ENCODE measurements at places on chromosomes 4 and X.

GRCh38 chrX:118231464-118231863 is 114.4 kb upstream of the WDR44 start:
- DNase-seq = no peak

DNA sequence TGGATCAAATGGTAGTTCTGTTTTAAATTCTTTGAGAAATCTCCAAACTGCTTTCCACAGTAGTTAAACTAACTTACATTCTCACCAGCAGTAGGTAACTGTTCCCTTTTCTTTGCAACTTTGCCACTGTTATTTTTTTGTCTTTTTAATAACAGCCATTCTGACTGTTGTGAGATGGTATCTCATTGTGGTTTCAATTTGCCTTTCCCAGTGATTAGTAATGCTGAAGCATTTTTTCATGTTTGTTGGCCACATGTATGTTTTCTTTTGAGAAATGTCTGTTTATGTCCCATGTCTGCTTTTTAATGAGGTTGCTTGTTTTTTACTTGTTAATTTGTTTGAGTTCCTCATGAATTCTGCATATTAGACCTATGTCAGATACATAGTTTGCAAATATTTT is 198.8 kb downstream of the RAB28 start:
- DNase-seq = no peak

- no peak for DNase-seq
These were observed 84.1 kb downstream of the TMEM164 start for GRCh38 chrX:110086916-110087484.

GRCh38 chr4:80484712-80485111 is 149.2 kb downstream of the CFAP299 start:
- DNase-seq = no peak

- no peak for DNase-seq
These were observed 256.9 kb downstream of the ADAMTS3 start for GRCh38 chr4:72312032-72312650.

DNA sequence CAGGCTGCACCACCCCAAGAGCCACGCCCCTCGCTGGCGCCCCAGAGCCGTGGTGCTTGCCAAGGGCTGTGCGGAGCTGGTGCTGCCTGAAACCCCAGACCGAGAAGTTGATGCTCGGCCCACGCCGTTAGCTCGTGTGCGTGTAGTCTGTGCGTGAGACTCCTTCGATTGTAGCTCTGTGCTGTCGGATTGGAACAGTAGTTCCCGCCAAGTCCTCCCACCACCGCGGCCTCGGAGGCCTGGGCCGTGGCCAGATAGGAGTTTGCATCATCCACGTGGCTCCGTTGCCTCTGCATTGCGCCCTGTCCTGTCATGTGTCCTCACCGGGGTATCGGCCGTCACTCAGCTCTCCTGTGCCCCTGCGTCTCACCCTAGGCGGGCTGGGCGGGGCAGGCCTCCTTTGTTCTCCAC is 24.2 kb downstream of the TNIP2 start:
- DNase-seq = no peak

GRCh38 chrX:78747971-78748370 is 451 bp downstream of the LPAR4 start:
- no peak for DNase-seq

GRCh38 chr4:54779036-54779435 is 121.3 kb downstream of the KIT start:
- DNase-seq = no peak

GRCh38 chrX:13341491-13342101 is 21.7 kb upstream of the ATXN3L start:
- no peak for DNase-seq

DNA sequence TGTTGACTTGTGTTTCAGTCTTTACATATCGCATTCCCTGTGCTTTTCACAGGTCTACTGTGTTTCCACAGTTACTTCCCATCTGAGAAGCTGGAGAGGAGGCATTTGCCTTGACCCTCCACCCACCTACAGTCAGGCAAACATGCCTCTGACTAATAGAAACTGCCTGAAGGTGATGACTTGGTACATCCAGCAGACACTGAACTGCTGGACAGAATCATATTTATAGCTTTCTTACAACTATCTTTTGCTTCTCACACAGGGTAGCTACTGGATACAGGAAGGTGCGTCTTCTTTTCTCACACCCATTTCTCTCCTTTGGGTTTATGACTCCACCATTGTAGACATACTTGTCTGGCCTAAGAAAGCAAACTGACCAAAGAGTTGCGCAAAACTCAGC is 58.0 kb downstream of the VGLL1 start:
- no peak for DNase-seq

DNA sequence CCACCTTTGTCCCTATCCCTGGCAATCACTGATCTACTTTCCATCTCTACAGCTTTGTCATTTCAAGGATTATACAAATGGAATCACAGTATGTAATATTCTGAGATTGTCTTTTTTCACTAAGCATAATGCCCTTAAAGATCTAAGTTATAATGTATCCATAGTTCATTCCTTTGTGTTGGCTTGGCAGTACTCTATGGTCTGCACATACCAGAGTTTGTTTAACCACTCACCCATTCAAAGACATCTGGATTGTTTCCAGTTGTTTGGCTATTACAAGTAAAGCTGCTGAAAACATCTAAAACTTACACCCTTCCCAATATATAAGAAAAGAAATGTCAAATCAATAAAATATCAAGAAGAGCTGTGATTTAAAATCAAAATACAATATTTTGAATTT is 26.0 kb upstream of the AWAT1 start:
- DNase-seq = no peak

- no peak for DNase-seq
These were observed 23.4 kb upstream of the KIAA1210 start for GRCh38 chrX:119151051-119151380.

- DNase-seq = peak; percentile 47
These were observed at the start of gene PLA2G12A for GRCh38 chr4:109729718-109730618. TSS of gene PLA2G12A (minus strand) at chr4:109730070. CDS start at chr4:109729809, 261 bp downstream.

GRCh38 chr4:178316211-178316610 is 874.0 kb upstream of the AGA start:
- DNase-seq = no peak

GRCh38 chr4:177441803-177442622 is at the start of gene AGA:
TSS of gene AGA (minus strand) at chr4:177442437. CDS start at chr4:177442375, 62 bp downstream.
- peak; percentile 82 for DNase-seq

- no peak for DNase-seq
These were observed 397.4 kb downstream of the SPOCK3 start for GRCh38 chr4:166836865-166837264.

GRCh38 chr4:69070590-69070989 is 25.7 kb upstream of the UGT2B7 start:
- no peak for DNase-seq

- no peak for DNase-seq
These were observed 953 bp downstream of the EPGN start for GRCh38 chr4:74309223-74309622.

DNA sequence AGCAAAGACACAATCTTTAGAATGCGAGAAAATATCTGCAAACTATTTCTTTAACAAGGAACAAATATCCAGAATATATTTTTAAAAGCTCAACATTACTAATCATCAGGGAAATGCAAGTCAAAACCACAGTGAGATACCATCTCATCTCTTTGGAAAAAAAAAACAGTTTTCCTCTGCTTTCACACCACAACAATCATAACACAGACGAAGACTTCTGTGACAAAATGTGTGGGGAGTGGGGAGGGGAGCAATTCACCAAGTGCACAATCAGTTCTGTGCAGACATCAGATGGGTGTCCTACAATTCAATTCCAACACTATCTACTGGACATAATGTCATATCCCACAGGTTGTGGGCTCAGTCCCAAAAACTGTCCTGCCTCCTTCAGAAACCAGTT is 293.2 kb upstream of the SLC7A11 start:
- no peak for DNase-seq

DNA sequence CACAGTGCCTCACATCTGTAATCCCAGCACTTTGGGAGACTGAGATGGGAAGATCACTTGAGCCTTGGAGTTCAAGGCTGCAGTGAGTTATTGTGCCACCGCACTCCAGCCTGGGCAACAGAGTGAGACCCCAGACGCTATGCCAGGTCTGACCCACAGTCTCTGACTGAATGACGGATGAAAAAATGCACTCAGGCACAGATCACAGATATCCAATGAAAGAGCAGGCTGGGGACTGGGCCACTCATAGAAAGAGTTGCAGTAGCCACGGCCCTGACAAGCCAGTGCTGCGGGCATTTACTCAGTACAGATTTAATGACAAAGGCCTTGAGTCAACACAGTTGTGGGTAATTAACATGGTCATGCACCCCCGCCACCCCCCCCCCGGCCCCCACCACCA is 22.7 kb downstream of the NUDT6 start:
- no peak for DNase-seq

GRCh38 chrX:103552236-103552635 is 32.9 kb upstream of the RAB40A start:
- no peak for DNase-seq

DNA sequence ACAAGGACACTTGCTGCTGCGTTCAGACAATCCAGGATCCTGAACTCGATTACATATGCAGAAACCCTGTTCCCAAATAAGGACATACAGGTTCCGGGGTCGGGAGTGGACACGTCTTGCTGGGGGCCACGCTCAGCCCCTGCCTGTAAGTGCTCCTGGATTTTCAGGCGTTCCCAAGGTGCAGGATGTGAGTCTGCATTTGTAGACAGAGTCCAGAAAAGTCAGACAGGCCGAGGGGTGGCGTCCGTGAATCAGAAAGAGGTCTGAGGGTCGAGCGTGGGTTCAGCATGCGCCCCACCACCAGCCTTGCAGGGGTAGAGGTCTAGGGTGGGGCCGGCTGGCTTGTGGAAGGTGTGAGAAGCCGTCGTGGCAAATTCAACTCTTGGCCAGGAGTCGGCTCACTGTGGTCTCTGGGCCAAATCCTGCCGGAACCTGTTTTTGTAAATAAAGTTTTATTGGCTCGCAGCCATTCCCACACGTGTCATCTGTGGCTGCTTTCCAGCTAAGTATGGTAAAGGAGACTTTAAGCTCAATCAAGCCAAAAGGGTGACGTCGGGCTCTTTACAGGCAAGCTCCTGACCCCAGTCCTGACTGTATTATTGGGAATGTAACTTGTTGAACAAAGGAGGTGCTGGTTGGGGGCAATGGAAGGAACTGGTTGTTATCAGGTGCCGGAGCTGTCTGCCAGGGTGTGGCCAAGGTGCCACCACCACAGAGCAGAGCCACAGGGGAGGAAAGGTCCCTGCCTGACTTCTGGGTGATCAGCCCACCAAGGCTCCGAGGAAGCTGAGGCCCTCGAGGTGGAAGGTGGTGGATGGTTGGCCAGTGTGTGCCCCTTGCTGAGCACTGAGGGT is 7.4 kb downstream of the DOK7 start:
- DNase-seq = no peak

DNA sequence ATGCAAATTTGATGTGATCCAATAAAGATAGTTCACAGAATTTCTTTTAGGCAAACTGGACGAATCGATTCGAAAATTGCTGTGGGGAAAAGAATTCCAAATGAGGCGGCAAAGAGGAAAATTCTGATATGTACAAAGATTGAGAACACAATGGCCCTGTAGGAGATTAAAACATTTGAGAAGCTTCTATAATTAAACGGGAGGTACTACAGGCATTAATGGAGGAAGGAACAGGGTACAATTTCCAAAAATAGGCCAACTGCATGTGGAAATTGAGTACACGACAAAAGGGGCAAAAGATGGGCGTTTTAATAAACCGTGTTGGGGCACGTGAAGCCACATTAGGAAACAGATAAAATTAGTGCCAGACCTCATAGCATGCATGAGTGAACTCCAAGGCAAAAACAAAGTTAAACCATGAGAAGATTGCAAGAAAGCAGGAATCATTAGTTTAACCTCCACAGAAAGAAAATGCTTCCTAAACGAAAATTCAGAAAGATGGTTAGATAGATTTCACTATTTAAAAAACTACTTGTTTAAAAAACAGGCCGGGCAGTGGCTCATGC is 68.4 kb downstream of the DHRSX start:
- DNase-seq = no peak

GRCh38 chrX:44157858-44158257 is 184.7 kb upstream of the NDP start:
- no peak for DNase-seq

DNA sequence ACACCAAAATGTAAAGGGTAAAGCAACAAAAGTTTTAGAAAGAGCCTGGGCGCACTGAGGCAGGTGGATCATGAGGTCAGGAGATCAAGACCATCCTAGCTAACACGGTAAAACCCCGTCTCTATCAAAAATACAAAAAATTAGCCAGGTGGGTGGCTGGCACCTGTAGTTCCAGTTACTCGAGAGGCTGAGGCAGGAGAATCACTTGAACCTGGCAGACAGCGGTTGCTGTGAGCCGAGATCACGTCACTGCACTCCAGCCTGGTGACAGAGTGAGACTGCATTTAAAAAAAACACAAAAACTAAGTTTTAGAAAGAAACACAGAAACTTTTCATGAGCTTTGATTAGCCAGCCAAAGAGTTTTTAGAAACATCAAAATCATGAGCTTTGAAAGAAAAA is 76.5 kb downstream of the APBB2 start:
- DNase-seq = no peak

GRCh38 chr4:13294961-13295605 is 189.1 kb downstream of the RAB28 start:
- DNase-seq = no peak

DNA sequence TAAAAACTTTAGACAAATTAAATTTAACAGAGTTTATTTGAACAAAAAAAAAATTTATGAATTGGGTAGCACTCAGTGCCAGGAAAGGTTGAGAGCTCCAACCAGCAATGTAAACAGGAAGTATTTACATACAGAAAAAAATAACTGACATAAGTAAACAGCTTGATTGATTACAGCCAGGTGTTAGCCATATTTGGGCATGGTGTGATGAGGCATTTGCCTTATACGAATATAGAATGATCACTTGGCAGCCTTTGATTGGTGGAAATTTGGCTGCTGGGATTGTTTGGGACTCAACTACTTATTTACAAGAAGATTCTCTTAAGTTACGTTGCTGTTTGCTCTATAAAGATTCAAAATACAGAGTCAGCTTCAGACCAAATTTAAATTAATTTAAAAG is 172.0 kb downstream of the ADAM29 start:
- no peak for DNase-seq

GRCh38 chrX:10457092-10457491 is 163.3 kb downstream of the MID1 start:
- DNase-seq = no peak

- no peak for DNase-seq
These were observed 38.2 kb downstream of the FHL1 start for GRCh38 chrX:136185401-136186022.

DNA sequence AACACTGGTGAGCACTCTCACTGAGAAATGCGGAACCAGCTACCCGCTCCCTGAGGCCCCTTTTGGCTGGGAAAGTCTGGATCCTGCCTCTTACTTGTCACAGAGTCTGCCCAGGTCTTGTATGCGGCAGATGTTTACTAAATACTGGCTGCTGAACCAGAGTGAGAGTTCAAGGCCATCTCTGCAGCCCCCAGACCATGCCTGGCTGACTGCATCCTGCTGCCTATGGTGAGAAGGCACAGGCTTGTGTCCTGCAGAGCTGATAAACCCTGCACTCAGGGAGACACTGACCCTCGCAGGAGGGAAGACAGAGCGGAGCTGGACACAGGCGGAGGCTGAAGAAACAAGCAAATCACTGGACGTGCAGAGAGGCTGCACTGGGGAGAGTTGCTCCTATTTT is 46.5 kb downstream of the JAKMIP1 start:
- DNase-seq = no peak
